ENCODE measurements at places on chromosomes 5 and 9.

DNA sequence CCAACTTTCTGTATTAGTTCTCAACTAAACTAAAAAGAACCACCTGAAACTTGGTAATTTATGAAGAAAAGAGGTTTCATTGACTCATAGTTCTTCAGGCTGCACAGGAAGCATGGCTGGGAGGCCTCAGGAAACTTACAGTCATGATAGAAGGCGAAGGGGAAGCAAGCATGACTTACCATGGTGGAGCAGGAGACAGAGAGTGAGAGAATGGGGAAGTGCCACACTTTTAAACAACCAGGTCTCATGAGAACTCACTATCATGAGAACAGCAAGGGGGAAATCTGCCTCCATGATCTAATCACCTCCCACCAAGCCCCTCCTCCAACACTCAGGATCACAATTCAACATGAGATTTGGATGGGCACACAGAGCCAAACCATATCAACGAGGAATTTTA is 123.5 kb downstream of the DEPDC1B start:
- H3K27ac ChIP-seq: peak overlapping the region; percentile 74
- peaks cover 15% of the 10 kb centered on the region for H3K4me1 ChIP-seq
- no peak overlapping the region for H3K4me3 ChIP-seq

DNA sequence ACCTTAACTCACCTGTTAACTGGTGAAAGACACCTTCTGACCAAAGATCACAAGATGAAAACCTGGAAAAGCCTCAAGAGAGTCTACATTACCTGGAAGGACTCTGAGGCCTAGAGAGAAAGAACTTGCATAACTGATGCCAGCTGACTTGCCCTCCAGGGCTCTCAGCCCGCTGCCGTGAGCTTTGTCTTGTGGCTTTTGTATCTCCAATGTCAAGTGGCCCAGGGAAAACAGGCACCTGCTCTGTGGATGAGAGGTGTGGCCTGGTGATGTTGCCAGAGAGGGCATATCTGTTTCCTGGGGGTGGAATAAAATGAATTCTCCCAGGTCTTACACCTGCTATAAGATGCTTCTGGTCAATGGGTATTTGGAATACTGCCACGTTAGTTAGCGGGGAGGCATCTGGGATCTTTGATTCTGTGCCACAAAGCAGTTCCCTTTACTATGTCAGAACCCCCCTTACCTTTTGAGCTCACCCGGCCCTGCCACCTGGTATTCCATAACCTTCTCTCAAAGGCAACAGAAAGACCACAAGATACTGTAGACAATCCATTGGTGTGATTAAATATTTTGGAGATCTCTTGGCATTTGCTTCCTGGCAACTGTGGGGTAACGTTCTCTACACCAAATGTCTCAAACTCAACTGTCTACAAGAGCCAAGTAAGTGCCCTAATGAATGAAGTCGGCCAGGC is 54.9 kb upstream of the N4BP3 start:
- H3K27ac ChIP-seq: no peak overlapping the region
- H3K27me3 ChIP-seq: no peaks in the 10 kb centered on the region
- H3K4me3 ChIP-seq: no peak overlapping the region
- H3K4me1 ChIP-seq: peaks cover 3% of the 10 kb centered on the region

DNA sequence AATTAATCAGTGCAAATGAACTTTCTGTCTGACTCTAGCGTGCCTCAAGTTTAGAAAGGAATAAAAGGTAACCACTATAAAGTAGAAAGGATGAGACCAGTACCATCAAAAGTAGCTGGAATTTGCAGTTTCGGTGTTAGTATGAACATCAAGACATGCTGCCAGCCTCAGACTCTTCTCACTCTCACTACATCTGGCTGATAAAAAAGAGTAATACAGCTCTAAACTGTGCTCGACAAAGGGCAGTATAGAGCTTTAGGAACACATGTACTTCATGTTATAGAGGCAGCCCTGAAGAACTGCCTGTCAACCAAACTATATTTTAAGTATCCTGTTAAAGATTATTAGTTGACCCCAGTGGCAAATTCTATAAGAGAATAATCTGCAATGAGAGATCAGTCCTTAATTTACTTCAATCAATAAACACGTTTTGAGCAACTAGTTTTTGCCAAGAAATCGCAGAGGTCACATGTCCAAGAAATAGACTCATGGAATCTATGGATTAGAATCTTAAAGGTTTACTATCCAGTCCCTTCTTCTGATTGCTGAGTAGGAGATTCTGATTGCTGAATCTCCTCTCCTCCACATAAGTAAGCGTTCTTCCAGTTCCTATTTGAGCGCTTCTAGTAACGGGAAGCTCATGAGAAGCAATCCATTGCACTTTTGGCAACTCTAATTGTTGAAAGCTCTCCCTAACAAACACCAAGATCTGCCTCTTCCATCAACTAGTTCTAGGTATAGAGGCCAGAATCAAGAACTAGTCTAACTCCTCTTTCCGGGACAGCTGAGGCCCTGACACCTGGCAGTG is 941 bp downstream of the XPA start:
- H3K36me3 ChIP-seq: peaks cover 6% of the 10 kb centered on the region
- no peak for DNase-seq
- H3K4me3 ChIP-seq: peak overlapping the region; percentile 92
- H3K27ac ChIP-seq: peak overlapping the region; percentile 91

DNA sequence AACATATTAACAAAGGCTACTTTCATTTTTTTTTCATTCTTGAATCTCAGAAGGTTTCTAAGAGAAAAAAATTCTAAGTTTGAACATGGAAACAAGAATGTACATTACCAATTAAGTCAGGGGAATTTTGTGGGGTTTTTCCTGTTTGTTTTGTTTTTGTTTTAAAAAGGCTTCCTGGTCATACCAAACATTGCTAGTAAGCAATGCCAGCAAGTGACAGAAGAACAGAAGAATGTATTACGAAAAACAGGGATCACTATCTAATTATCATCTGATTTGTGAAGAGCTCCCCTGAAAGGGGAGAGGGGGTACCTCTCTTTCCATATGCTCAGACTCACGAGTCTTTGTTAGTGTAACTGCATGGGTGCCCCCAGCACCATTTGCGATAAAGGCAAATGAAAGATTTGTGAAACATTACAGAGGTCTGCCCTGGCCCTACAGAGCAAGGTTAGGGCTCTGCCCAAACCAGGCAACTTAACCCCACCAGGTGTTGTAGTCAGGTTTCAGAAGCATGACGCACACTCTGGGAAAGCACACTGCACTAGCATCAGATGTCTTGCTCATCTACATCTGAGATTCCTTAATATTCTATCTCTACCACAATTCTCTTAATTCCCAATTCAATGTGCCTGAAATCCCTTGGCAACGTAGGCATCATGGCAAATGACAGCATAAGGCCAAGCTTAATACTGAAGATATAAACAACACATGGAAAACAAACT is 268.2 kb downstream of the MLLT3 start:
- no peaks in the 10 kb centered on the region for H3K27me3 ChIP-seq
- H3K4me1 ChIP-seq: no peaks in the 10 kb centered on the region
- no peak for DNase-seq
- H3K4me3 ChIP-seq: no peak overlapping the region
- no peak overlapping the region for H3K27ac ChIP-seq

GRCh38 chr5:116482394-116482793 is 92.2 kb downstream of the SEMA6A start:
- H3K27ac ChIP-seq: no peak overlapping the region
- DNase-seq: no peak
- no peaks in the 10 kb centered on the region for H3K4me1 ChIP-seq

DNA sequence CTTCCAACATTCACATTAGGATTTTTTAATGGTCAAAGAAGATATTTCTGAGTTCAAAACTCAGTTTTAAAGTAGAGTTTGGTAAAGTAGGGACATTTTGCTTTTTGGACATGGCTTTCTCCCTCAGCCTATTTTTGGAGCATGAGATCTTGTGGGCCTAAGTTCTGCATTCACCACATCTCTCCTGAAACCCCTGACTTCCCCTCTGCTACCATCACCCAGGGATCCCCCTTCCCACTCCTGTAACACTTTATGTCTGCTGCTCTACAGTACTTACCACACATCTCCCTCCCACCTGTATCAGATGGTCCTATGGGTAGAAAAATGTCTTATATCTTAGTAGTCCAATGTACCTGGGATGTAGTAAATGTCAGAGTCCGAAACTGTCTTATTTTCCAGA is 48.2 kb upstream of the JAK2 start:
- H3K36me3 ChIP-seq: no peaks in the 10 kb centered on the region
- H3K27me3 ChIP-seq: no peaks in the 10 kb centered on the region
- peak overlapping the region; percentile 57 for H3K4me3 ChIP-seq
- peaks cover 38% of the 10 kb centered on the region for H3K4me1 ChIP-seq
- H3K27ac ChIP-seq: peak overlapping the region; percentile 56
